ENCODE measurements at places on chromosomes 6 and 20. TPM values are rescaled to one million over a fixed set of nuclear protein-coding genes. Genes with fewer than 3 reads are reported as not detected.

The CHD6 gene
- 52.8 TPM for total RNA-seq

GRCh38 chr6:29999416-29999815, 57.1 kb downstream of the HLA-A start:
- H3K4me3 ChIP-seq = no peak overlapping the region
- no peak for DNase-seq
- H3K36me3 ChIP-seq = no peaks in the 10 kb centered on the region
- H3K4me1 ChIP-seq = no peaks in the 10 kb centered on the region
- H3K27me3 ChIP-seq = no peaks in the 10 kb centered on the region
- H3K27ac ChIP-seq = no peak overlapping the region

DNA sequence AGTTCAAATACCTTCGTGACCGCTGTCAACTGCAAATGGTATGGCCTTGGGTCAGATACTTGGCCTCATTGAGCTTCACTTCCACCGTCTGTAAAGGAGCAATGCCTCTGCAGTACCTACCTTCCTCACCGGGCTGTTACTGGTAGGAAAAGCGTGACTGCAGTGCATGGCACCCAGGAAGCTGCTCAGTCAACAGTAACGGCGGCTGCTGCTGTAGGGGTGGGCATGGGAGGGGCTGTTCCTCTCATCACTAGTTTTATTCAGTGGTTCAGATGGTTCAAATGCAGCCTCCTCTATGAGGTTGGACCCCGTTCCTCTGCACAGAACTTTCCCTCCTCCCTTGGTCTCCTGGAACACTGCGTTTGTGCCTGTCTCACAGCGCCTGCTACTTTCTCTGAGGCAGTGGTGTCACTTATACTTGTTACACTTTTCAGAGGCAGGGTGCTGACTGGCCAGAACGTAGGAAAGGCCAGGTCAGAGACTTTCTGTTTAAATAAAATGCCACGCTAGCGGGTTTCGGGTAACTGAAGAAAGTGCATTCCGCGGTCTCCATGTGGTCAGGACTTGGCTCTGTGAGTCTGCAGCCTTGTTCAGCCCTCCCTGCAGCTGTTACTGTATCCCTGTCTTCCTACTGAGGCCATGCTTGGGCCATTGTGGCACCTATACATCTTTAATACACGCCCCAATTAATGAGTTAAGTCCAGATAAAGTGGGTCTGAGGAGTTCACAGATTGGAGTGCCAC, 279.6 kb downstream of the NRN1 start:
- no peaks in the 10 kb centered on the region for H3K4me1 ChIP-seq
- H3K27me3 ChIP-seq = no peaks in the 10 kb centered on the region
- no peaks in the 10 kb centered on the region for H3K36me3 ChIP-seq

GRCh38 chr20:35991142-35991771, 22.9 kb downstream of the CNBD2 start:
- no peak for DNase-seq
- no peaks in the 10 kb centered on the region for H3K36me3 ChIP-seq
- H3K4me3 ChIP-seq = no peak overlapping the region
- H3K4me1 ChIP-seq = peaks cover 10% of the 10 kb centered on the region
- no peak overlapping the region for H3K27ac ChIP-seq
- no peaks in the 10 kb centered on the region for H3K27me3 ChIP-seq

DNA sequence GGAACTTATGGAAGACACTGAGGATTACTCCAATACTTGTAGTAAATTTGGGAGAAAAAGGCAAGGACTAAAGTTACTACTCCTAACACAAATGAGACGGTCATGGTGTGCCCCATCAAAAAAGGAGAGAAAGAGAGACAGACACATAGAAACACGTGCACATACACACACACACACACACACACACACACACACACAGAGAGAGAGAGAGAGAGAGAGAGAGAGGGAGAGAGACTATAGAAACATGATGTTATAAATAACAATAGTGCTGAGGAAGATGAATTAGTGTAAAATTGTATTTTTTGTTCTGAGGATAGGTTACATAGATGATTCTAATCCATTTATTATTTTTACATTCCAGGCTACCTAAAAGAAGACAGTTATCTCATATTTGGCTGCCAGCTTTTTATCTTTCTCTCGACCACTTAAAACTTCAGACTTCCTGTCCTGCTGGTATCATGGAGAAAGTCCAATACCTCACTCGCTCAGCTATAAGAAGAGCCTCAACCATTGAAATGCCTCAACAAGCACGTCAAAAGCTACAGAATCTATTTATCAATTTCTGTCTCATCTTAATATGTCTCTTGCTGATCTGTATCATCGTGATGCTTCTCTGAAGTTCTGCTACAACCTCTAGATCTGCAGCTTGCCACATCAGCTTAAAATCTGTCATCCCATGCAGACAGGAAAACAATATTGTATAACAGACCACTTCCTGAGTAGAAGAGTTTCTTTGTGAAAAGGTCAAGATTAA, 10.5 kb downstream of the PLN start:
- H3K4me3 ChIP-seq = peak overlapping the region; percentile 55
- no peaks in the 10 kb centered on the region for H3K4me1 ChIP-seq
- no peaks in the 10 kb centered on the region for H3K36me3 ChIP-seq
- no peak overlapping the region for H3K27ac ChIP-seq
- DNase-seq = no peak
- H3K27me3 ChIP-seq = no peaks in the 10 kb centered on the region

DNA sequence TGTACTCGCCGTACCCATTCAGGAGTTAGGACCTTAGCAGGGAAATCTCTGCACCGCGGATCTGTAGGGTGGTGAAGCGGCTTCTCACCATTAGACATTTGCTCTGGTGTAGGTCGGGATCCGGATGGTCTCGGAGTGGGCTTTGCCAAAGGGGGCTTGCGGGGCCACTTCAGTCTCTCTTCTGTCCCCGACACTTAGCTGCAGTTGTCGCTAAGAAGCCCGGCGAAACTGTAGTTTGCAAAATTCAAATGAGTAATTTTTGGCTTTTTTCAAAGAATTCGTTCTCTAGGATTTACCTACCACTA, 433 bp downstream of the QRSL1 start:
- H3K4me3 ChIP-seq = peak overlapping the region; percentile 97
- H3K36me3 ChIP-seq = no peaks in the 10 kb centered on the region

All from heart left ventricle (tissue), 16 donors.